G401 (cell line): ENCODE measurements at places on chromosomes 13 and 19. TPM values are rescaled to one million over a fixed set of nuclear protein-coding genes. Genes with fewer than 3 reads are reported as not detected.

DNA sequence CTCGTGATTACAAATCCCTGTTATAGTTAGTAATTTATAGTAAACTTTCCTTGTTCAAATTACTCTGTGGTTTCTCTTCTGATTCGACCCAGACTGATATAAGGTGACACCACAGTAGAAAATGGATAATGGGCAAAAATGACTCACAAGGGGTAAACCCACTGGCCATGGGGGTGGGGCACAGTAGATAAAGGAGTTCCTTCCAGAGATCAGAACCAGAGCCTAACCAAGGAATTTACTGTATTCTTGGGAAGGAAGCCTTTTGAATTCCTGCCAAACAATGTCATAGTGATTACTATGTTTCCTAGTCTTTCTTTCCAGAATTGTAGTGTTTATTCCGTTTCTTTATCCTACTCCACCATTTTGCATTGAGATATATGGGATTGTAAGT is 21.9 kb downstream of the MIR17HG start:
- no peak for DNase-seq

DNA sequence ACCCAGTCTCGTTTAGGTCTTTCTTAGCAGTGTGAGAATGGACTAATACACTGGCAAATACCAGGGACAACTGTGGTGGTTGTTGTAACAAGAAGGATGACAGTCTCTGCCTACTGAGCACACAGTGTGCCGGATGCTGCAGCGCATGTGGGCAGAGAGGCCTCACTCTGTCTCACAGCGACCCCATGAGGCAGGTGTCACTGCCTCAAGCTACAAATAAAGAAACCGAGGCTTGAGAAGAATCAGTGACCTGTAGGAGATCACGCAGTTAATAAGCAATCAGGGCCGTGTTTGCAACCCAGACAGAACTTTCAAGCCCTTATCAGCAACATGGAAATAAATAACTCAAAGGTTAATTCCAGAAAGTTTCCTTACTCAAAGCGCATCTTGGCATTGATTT is 40.5 kb upstream of the GAS6 start:
- DNase-seq: peak; percentile 8

- no peak for DNase-seq
These were observed 92.0 kb downstream of the NHLRC3 start for GRCh38 chr13:39130301-39130700.

- no peak for DNase-seq
These were observed 5.6 kb downstream of the LYL1 start for GRCh38 chr19:13097033-13097462.

GRCh38 chr19:1383017-1383311 is 743 bp upstream of the NDUFS7 start:
- no peak for DNase-seq

The ABCA7 gene
- total RNA-seq: 6.2 and 13.9 TPM in 2 replicates

DNA sequence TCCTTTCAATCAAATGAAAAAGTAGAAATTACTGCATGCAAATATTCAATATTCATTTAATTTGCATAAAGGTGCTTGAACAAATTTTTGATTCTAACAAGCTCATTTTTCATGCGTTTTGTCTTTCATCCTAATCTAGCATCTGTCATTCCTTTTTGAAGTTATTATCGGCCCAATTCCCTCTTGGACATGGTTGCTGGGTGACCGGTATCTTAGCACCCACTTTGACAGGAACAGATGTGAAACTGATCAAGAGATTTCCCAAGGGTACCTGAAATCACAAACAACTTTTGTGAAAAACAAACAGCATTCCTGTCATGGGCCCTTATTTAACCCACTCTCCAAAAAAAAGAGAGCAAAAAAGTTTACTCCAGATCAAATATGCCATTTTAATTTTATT is 13.3 kb downstream of the DACH1 start:
- no peak for DNase-seq

The GNG7 gene
- 7.3 and 9.2 TPM in 2 replicates for total RNA-seq

- DNase-seq: no peak
These were observed 9.8 kb downstream of the KLF2 start for GRCh38 chr19:16334411-16334810.

- no peak for DNase-seq
These were observed 8.5 kb downstream of the FOSB start for GRCh38 chr19:45476304-45476703.

The IRGC gene
- total RNA-seq: not detected in 2 replicates

GRCh38 chr19:38742906-38743305 is 1.4 kb downstream of the CAPN12 start:
- DNase-seq: no peak

DNA sequence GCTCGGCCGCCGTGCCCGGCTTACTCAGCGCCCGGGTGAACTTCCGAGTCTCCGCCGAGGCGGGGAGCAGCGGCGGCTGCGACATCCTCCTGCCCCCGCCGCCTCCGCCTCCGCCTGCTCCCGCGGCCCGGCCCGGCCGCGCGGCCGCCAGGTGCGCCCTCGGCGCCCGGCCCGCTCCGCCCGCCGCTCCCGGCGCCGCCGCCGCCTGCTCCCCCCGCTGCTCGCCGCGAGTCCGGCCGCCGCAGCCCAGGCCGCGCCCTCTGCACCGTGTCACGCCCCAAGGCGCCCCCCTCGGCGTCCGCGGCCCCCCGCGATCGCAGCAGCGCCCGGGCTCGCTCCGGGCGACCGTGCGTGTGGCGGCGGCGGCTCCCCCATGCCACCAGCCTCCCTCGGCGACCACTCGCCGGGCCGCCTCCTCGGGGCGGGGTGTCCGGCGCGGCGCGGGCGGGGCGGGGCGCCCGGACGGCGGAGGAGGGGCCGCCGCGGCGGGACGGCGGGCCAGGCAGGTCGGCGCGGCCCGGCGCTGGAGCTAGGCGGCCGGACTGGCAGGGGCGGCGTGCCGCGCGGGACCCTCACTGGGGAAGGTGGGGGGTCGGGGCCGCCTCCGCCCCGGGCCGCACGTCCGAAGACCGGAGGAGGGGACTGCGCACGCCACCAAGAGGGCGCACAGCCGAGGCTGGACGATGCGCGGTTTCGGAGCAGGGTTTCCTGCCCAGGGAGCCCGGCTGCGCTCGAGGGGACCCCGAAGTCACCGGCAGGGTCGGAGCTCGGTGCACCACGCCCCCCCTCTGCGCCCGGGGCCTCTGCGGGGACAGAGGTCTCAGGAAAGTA is 108.6 kb upstream of the DOCK9 start:
- DNase-seq: peak; percentile 45

DNA sequence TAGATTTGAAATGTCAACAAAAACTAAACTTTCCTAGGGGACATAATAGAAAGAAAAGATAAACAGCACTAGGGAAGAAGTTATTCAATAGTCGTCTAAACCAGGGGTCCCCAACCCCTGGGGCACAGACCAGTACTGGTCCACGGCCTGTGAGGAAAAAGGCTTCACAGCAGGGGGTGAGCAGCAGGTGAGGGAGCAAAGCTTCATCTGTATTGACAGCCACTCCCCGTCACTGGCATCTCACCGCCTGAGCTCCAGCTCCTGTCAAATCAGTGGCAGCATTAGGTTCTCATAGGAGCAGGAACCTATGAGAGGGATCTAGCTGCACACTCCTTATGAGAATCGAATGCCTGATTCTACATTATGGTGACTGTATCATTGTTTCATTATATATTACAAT is 382.7 kb downstream of the MYO16 start:
- no peak for DNase-seq

The CTXN1 gene
- total RNA-seq: 27.0 and 27.3 TPM in 2 replicates

The KCNN4 gene
- 4.2 and 5.7 TPM in 2 replicates for total RNA-seq

The SIGLEC12 gene
- total RNA-seq: not detected in 2 replicates

GRCh38 chr13:49216334-49216733 is 3.8 kb upstream of the MLNR start:
- DNase-seq: no peak

- peak; percentile 18 for DNase-seq
These were observed 38.4 kb upstream of the STARD13 start for GRCh38 chr13:33323801-33324510.

The ZNF667 gene
- total RNA-seq: 9.2 and 28.3 TPM in 2 replicates

The RABAC1 gene
- total RNA-seq: 198 and 315 TPM in 2 replicates

The SGTA gene
- total RNA-seq: 133 and 143 TPM in 2 replicates

The CLEC11A gene
- total RNA-seq: 91.4 and 132 TPM in 2 replicates

GRCh38 chr19:7515645-7516151 is at the start of gene ZNF358:
Gene ZNF358, plus strand, starts transcription at chr19:7516103. Its CDS starts 3,140 bp downstream, at chr19:7519243.
- DNase-seq: peak; percentile 79

DNA sequence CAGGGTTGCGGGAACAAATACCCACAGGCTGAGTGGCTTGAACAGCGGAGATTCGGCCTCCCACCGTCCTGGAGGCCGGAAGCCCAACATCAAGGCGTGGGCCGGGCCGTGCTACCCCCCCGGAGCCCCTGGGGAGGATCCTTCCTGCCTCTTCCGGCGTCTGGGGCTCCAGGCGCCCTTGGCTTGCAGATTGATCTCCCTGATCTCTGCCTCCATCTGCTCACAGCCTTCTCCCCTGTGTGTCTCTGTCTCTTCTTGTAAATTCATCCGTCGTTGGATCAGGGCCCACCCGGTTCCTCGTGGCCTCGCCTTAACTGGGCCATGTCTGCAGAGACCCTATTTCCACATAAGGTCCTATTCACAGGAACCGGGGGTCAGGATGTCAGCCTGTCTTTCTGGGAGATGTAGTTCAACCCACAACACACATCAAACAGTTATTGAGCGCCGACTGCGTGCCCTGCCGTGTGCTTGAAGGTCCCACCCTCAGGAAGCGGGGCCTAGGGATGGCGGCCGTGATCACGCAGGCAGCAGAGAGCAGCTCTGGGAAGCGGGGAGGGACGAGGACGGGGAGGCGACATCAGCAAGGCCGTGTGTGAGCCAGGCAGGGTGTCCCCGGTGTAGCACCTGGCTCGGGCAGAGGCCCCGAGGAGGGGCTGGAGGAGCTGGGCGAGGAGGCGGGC is 21.3 kb downstream of the HCN2 start:
- DNase-seq: peak; percentile 61

GRCh38 chr19:29089315-29089870 is 123.6 kb downstream of the UQCRFS1 start:
- no peak for DNase-seq

DNA sequence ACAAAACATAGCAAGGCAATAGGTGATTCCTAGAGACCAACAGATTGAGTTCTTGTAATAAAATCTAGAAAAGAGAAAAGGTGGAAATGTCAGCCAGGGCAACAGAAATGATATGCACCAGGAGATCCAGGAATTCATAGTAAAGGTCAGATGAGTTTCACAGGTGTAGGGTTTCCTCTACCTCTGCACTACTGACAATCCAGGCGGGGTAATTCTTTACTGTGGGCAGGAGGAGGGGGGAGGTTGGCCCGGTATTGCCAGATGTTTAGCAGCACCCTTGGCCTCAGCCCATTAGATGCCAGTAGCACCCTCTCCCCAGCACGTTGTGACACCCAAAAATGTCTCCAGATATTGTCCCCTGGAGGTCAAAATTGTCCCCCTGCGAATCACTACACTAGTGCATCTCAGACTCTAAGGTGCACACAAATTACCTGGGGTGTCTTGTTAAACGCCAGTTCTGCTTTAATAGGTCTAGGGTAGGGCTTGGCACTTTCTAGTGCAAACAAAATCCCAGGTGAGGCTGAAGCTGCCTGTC is 3.5 kb upstream of the UBAC2 start:
- no peak for DNase-seq

The TMEM145 gene
- not detected in 2 replicates for total RNA-seq

GRCh38 chr19:16888629-16889365 is at the start of gene F2RL3:
Gene F2RL3, plus strand, starts transcription at chr19:16888999. Its CDS starts 191 bp downstream, at chr19:16889190.
- no peak for DNase-seq

- peak; percentile 43 for DNase-seq
These were observed 51.2 kb downstream of the NLRP12 start for GRCh38 chr19:53772943-53773342.

DNA sequence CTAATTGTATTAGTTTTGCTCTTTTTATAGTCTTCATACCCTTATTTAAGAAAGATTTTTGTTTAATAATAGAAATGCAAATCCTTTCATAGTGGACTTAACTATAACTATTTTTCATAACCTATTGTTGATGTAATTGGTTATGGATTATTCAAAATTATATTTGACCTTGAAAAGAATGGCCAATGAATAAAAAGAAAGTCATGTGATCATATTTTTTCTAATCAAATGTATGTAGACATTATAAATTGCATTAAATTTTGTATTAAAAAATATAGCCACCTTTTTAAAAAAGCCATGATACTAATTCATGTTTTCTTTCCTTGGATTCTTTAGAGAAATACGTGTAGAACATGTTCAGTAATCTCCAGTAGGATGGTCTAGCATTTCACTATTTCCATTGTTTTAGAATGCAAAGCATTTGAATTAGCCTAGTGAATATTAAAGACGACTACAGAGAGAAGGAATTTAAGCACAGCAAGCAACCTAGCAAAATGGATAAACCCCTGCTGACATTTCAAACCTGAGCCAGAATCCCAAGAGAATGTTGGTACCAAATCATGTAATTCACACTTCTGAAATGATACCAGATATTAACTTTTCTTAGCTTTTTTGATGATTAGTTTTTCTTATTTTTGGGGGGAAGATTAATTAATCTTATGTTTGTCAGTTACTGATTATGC is 1297.4 kb upstream of the MIR17HG start:
- no peak for DNase-seq

DNA sequence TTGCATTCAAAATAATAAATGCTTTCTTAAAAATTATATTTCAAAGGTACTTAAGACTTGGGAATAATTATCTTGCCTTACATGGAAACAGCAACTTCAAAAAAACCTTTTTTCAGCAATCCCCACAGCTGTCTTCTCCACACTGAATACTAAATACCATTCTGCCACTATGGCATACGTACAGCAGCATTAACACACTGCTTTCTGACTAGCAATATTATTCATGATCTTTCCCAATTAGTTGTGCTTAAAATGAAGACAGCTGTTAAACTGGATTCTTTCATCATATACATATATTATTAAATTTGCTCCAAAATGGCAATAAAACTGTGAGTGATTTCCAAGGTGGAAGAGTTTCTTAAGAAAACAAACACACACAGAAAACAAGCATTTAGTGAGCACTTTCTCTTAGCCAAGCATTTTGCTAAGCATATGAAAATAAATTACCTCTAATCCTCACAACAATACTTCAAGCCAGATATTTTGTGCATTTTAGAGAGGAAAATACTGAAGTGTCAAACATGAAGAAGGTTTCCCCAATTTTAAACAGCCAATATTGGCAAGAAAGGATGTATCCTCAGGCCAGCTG is 609.5 kb downstream of the SLITRK1 start:
- no peak for DNase-seq

The ADGRE3 gene
- total RNA-seq: not detected in 2 replicates

The CGB2 gene
- not detected in 2 replicates for total RNA-seq

- DNase-seq: no peak
These were observed 8.4 kb upstream of the UFM1 start for GRCh38 chr13:38341149-38341692.

- no peak for DNase-seq
These were observed at the start of gene P2RY11 for GRCh38 chr19:10111405-10111811. Gene P2RY11, plus strand, starts transcription at chr19:10111693. Its CDS starts 29 bp downstream, at chr19:10111722.

- peak; percentile 32 for DNase-seq
These were observed 6.8 kb upstream of the ZNF283 start for GRCh38 chr19:43820098-43820883.

- peak; percentile 95 for DNase-seq
These were observed 6.0 kb downstream of the AP1M2 start for GRCh38 chr19:10580979-10581631.

The SLC25A42 gene
- 2.3 and 3.0 TPM in 2 replicates for total RNA-seq

GRCh38 chr13:102651892-102652291 is 43.0 kb downstream of the METTL21C start:
- no peak for DNase-seq
